ENCODE measurements at places on chromosomes 4 and X. TPM values are rescaled to one million over a fixed set of nuclear protein-coding genes. Genes with fewer than 3 reads are reported as not detected.

GRCh38 chrX:48466696-48467095, 3.4 kb downstream of the SLC38A5 start:
- DNase-seq, result no peak

- no peak for DNase-seq
Measured at GRCh38 chr4:181331214-181331613, 912.0 kb upstream of the TENM3 start.

GRCh38 chrX:120769576-120770341, 105.9 kb downstream of the CT47B1 start:
- no peak for DNase-seq

DNA sequence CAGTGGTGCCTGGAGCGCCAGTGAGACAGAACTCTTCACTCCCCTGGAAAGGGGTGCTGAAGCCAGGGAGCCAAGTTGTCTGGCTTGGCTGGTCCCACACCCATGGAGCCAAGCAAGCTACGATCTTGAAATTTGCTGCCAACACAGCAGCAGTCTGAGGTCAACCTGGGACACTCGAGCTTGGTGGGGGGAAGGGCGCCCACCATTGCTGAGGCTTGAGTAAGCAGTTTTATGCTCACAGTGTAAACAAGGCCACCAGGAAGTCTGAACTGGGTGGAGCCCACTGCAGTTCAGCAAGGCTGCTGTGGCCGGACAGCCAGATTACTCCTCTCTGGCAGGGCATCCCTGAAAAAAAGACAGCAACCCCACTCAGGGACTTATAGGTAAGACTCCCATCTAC, 149.5 kb downstream of the EDA2R start:
- no peak for DNase-seq

GRCh38 chr4:114046331-114046730, 66.9 kb upstream of the ARSJ start:
- DNase-seq, result no peak

Gene USP17L12
- total RNA-seq, result not detected

Gene NAA10
- 85.5 TPM for total RNA-seq

Data from endothelial cell (in vitro differentiated cells).